Liver (tissue), 10 donors: ENCODE measurements at places on chromosomes 1 and 21.

DNA sequence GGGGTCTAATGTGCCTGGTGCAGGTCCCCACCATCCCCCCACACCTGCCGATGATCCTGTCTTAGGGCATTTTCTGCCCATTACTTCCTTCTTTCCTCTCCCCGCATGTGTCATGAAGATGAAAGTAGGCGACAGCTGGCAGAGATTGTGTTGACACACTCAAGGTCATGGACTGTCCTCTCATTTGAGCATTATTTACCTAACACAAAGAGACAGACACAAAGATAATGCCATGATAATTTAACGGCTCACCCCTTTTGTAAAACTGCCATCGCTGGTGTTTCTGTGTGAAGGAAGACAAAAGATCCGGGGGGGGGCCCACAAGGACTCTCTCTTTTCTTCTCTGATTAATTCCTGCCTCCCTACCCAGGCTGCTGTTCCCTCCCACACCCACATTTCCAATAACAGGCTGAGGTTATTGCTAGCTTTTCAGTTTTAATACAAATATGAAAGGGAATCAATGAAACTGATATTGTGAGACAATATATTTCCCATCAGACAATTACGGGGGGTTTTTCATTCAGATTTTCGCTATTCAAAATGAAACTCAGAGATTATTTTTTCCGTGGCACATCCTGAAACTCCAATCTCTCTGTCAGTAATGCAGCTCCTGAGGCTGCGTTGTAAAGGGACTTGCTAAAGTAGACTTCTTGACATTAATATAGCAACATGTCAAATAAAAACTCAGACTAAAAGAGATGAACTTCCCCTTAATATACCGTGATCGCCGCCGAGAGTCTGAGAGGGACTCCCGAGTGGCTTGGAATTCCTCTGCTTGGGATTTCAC lies 561.1 kb downstream of the NPHP4 start:
- no peak for DNase-seq

DNA sequence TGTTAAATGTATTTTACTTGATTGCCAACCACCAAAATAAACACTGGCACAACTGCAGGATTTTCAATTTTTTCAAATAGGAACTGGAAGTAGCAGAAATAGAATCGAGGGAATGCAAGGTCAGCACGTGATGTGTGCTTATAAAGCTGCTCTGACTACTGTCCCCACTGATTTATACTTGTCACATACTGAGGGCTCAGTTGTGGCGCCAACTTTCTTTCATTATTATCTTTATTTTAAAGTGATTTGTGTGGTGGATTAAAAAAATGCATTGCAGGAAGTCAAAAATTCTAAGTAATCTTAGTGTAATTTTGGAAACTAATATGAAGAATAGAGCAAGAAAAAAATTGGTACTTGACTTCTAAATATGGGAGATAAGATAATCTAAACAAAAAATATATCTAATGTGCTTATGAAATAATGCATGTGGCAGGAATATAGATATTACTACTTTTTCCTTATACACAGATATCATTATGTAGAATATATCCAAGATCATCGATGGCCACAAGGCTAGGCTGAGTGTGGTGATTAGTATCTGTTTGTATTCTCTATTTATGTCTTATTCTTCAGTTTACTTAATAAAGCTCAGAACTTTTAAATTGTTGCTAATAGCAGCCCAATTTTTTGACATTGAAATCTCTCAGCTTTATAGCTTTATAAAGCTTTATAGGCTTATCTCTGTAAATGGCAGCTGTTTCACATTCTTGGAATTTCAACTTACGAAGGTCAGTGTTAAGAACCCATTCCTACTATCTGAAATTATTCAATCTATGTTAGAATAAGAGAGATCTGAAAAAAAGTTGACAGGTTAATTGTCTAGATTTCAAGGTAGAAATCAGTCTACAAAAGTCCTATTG lies 404.5 kb upstream of the ADAMTS5 start:
- DNase-seq: no peak

DNA sequence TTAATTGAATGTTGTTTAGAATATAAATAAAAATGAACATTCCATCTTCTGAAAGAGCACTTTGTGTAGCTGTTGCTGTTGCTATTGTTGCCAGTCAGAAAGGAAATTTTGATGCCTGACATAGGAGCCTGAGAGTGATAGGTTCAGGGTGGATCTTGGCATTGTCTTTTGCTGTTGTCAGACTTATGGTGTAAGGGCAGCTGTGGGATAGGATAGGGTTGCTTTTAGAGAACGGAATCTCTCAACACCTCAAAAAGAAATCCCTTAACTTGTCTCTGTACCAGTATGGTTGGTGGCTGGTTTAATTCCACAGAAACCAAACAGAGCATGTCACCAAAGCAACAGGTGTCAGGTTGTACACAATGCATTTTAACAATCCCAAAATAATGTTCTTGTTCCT lies 62.7 kb downstream of the ESRRG start:
- no peak for DNase-seq

- no peak for DNase-seq
Measured at GRCh38 chr1:150765296-150765976, at the start of gene CTSS. CTSS (minus strand) TSS chr1:150765778; CDS start chr1:150764763, 1,015 bp downstream.

DNA sequence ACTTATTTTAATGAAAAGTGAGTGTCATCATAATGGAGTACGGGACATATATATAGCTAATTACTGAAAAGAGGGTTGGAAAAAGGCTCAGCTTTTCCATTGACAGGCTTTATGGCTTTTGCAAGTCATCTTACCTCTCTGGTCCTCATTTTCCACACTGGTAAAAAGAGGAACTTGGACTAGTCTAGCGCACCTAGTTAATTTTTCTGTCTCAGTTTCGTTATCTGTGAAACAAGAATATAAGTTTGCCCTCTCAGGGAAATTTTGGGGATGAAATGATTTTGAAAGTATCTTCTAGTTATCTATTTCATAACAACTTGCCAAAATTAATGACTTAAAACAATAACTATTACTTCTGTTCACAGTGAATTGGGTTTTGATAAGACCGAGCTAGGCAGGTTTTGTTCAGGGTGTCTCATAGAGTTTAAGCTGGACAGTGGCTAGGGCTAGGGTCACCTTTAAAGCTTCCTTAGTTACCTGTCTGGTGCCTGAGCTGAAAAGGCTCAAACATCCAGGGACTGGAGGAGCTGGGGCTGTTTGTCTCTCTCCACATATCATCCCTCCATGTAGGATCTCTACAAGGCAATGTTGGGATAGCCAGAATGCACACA lies 91.7 kb downstream of the TYW3 start:
- DNase-seq: no peak

GRCh38 chr1:158830074-158830677 lies 975 bp upstream of the MNDA start:
- no peak for DNase-seq

DNA sequence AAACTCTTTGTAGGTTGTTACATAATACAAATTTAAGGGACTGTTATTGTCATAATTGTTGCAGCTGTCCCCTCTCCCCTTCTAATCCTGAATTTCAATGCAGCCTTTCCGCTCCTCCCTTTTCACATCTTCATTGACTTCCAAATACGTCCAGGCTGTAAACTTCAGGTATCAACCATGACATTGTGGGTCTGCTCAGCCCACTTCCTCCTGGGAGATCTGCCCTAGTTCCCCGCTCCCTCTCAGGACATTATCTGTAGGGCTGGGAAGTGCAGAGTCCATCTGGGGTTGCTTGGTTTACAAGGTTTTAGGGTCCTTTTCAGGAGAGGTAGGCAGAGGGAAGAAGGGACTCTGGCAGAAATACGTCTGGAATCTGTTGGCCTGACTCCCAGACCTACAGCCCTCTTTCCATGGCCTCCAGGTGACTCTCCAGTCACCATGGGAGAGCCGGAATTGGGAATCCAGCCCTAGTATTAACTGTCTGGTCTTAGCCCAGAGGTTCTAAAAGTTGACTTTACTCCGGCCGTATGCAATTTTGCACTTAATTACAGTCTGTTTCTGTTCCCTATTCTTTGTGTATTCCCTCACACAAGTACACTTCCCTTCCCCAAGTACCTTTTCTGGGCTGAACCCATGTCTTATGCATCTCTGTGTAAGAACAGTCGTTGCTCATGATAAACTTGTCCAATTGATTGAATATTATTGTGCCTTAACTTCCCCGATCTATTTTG lies 4.7 kb upstream of the DENND2D start:
- DNase-seq: no peak

DNA sequence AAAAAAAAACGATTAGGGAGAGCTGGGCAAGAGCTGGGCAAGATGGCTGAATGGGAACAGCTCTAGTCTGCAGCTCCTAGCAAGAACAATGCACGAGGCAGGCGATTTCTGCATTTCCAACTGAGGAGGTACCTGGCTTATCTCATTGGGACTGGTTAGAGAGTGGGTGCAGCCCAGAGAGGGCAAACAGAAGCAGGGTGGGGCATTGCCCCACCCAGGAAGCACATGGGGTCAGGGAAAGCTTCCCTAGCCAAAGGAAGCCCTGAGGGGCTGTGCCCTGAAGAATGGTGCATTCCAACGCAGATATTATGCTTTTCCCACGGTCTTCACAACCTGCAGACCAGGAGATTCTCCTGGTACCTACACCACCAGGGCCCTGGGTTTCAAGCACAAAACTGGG lies 251.6 kb downstream of the GPATCH2 start:
- no peak for DNase-seq

DNA sequence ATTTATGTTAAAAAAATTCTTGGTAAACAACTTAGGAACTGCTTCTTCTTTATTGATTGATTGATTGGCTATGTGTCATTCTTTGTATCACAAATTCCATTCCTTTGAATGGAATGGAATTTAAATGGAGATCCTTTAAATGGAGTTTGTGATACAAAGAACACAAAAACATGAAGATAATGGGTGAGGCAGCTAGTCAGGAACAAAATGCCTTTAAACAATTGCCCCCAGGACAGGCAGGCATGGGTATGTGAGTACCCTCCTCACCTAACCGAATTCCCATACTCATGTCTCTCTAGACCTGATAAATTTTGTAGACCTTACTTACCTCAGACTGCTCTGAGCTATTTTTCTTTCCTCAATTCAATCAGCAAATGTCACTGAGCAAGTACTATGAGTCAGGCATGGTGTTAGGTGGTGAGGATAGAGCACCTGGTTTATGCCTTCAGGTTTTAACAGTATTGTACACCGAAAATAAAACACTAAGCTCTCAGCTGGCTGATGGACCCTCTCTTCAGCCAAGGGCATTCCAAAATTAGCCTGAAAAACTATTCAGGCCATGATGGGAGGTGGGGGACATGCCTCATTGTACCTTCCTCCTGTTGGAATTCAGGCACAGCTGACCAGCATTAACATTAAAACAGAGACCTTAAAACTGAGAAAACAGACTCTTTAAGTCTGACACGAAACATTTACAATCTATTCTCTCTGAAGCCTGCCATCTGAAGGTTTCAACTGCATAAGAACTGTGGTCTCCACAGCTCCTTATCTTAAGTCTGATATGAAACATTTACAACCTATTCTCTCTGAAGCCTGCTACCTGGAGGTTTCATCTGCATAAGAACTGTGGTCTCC lies 58.9 kb downstream of the OLFML3 start:
- DNase-seq: no peak

DNA sequence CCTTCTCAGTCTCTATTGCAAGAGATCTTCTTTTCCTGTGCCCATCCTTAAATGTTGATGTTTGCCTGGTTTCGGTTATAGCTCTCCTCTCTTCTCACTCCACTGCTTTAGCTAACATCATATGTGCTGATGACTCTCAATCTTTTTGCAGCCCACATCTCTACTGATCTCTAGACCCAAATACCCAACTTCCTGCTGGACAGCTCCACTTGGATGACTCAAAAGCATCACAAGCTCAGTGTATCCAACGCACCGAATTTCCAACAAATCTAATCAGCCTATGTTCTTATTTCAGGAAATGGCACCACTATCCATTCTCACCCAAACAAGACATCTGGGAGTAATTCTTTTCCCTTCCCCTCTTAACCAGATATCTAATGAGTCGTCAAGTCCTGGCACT lies 79.1 kb upstream of the ARTN start:
- DNase-seq: no peak

GRCh38 chr1:206685769-206686477 lies 1.2 kb downstream of the MAPKAPK2 start:
- no peak for DNase-seq

GRCh38 chr1:6867729-6868659 lies 82.7 kb downstream of the CAMTA1 start:
- no peak for DNase-seq

DNA sequence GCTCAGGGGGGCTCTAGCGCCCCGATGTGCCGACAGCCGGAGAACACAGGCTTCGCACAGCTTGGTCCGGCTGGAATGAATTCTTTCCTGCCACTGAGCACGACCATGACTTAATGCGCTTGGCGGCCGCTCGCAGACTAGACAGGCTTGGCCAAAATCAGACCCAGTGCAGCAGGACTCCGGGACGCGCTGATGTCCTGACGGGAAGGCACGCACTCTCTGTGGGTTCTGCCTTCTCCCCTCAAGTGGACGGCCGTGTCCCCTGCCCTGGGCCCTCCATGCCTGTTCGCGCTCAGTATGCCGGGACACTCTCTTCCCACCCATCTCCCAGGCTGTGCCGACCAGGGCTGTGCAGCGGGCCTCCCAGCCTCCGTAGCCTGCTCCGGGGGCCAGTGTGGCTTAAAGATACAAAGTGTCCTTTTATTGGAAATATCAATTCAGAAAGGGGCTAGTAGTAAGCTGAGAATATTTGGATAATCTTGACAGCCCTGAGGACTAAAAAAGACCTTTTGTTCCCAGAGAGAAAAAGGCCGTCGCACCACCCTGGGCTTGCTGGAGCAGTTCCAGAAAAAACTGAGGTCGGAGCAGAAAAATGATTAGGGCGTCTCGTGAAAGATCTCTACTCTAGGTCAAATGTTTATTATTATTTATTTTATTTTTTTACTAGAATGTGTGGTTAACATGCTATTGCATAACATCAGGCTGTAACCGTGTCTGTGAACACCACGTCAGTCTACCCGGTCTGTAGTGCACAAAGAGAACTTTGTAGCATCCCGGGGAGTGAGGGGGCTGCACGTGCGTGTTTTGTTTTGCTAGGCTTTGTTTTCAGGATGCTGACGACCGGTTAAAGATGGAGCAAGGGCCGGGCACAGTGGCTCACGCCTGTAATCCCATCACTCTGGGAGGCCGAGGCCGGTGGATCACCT lies 88.1 kb upstream of the ARHGEF16 start:
- no peak for DNase-seq
